Activated CD4-positive, CD25-positive, alpha-beta regulatory T cell (primary cell): ENCODE measurements at places on chromosomes 1 and 21.

DNA sequence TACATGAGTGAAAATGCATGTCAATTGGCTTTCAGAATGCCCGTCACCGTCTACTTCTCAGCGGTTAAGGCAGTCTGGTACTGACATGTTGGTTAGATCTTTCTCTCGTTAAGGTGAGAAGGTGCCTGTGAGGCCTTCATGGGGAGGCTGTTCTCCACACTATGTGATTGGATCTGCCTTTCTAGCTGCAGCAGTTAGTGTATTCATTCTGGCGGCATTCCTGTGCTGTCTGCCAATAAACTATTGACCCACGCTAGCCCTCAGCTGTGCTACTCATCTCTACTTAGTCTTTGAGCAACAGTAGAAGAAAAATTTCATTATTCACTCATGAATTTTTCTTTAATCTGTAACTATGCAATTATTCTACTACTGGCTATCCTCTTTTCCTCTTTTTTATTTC, 32.0 kb downstream of the CCSAP start:
- DNase-seq, result no peak

GRCh38 chr1:59750328-59751003, 64.3 kb upstream of the HOOK1 start:
- DNase-seq, result no peak

DNA sequence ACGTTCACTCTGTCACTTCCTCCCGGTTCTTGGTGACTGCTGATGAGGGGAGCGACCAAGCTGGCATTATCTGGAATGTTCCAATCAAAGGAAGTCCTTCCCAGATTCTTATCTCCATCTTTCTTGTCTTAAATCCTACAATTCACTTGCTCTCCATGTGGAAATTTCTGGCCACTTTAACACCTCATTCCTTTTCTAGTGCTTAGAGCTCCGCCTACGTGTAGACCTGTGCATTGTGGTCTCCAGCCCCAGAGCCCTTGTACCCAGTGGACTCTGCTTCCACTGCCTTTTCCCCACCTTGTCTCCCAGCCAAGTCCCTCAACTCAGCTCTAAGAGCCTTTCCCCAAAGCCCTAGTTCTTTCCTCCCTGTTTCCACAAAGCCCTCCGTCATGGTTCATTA, 12.2 kb upstream of the KLHDC7A start:
- no peak for DNase-seq

DNA sequence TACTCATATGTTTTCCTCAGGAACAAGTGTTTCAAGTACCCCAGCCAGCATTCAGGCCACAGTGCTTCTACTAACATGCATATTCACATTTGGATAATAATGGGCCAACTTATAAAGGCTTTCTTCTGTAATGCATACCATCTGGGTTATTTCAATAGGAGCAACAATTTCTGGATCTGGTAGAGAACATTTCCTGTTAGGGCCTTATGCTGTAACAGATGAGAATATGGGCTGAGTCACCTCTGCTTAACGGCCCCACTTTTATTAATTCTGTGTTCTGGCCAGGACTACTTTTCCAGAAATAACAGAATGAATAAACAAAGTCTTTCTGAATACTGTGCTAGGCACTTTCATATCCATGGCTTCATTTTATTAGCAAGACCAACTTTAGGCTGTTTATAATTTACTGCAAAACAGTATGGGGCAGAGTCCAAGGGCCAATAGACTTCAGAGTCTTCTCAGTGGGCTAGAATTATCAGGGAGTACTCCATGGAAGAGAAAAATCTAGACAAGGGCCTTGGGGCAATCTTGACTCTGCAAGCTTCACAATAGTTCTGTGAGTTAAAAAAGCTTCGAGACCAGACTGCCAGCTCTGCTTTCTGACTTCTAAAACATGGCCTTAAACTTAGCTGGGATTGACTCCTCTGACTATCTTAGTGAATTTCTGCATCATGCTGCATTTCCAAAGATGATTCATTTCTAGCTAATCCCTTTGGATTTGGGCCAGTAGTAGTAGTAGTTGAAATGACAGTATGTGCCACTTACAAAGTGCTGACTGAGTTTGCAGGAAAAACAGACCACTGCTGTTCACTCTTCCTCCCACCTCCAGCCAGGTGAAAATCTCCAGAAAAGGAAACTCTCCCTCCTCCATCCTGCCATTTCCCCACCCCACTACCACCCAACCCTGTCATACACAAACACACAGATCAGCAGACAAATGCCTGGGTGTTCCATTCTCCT, 8.2 kb upstream of the SSX2IP start:
- DNase-seq, result no peak

- DNase-seq, result no peak
These were observed 72.5 kb downstream of the RRAGC start for GRCh38 chr1:38787041-38787440.

DNA sequence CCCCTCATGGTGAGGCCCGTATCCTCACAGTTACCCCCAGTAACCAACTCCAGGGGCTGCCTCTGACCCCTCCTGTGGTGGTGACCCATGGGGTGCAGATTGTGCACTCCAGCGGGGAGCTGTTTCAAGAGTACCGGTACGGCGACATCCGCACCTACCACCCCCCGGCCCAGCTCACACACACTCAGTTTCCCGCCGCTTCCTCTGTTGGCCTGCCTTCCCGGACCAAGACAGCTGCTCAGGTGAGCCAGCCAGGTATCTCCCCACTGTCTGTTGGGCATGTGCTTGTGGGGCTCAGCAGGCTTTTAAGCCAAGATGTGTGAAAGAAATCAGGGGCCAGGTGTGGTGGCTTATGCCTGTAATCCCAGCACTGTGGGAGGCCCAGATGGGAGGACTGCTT, 39.9 kb downstream of the ZBTB17 start:
- DNase-seq, result no peak

- DNase-seq, result no peak
These were observed 8.9 kb upstream of the INAVA start for GRCh38 chr1:200885623-200886402.

- no peak for DNase-seq
These were observed 124.0 kb downstream of the SYT14 start for GRCh38 chr1:210061992-210062391.

- no peak for DNase-seq
These were observed 33.2 kb downstream of the KCND3 start for GRCh38 chr1:111956155-111956771.

DNA sequence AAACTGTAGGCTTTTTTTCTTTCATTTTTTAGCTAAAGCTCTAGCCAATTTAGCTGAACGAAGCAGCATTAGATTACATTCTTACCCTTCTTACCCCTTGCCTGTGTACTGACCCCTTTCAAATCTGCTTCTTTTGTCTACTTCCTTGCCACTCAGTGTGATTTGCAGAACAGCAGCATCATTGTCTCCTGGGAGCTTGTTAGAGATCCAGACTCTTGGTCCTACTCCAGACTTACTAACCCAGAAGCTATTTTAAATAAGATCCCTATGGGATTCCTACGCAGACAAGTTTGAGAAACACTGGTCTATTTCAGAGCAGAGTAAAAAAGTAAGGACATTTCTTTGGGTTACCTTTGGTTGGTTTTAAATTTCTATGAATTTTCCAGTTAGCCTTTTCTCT, 13.8 kb downstream of the LRRC39 start:
- no peak for DNase-seq
